ENCODE measurements at places on chromosomes 1 and 21. TPM values are rescaled to one million over a fixed set of nuclear protein-coding genes. Genes with fewer than 3 reads are reported as not detected.

GRCh38 chr1:99599678-99600175, 46.2 kb upstream of the PALMD start:
- peak; percentile 62 for DNase-seq

GRCh38 chr1:23237508-23237907, 20.2 kb upstream of the HTR1D start:
- no peak for DNase-seq

- DNase-seq: no peak
These were observed 146.0 kb downstream of the RERE start for GRCh38 chr1:8671306-8671917.

DNA sequence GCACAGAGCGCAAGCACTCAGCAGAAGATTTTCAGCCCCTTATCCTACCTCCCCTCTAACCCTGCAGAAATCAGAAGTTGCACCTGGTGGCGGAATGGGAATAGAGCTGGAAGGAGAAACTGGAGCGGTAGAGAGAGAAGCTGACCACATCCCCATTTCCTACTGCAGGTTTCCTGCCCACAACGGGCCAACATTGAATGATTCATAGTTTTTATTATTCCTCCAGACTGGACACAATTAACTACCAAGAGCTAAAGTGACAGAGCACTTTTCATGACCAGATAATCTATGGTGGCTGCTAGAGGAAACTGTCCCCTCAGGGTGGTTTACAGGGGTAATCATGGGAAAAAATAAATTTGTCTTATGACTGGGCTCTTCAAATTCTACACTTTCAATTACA, 21.3 kb upstream of the LRRC8D start:
- DNase-seq: no peak

- DNase-seq: no peak
These were observed 34.5 kb downstream of the RAB3B start for GRCh38 chr1:51955797-51956527.

DNA sequence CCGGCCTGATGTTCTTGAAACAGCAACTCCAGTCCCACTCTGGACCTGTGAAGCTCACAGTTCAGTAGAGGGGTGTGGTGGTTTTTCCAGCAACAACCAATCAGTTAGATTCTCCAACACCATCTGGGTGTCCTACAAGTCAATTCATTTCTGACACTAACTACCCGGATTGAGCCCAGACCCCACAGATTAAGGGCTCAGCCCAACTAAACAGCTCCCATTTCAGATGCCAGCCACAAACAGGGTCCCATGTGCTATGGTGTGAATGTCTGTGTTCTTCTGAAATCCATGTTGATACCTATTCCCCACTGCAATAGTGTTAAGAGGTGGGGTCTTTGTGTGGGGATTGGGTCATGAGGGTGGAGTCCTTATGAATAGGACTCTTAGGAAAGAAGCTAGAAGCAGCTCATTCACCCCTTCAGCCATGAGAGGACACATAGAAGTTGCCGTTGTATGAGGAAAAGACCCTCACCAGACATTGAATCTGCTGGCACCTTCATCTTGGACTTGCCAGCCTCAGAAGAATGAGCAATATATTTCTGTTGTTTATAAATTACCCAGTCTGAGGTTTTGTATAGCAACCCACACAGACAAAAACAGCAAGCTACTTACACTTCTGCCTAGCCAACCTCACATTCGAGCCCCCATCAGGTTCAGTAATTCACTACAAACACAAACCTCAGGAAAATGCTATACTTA, 53.6 kb downstream of the IRF2BP2 start:
- DNase-seq: no peak

DNA sequence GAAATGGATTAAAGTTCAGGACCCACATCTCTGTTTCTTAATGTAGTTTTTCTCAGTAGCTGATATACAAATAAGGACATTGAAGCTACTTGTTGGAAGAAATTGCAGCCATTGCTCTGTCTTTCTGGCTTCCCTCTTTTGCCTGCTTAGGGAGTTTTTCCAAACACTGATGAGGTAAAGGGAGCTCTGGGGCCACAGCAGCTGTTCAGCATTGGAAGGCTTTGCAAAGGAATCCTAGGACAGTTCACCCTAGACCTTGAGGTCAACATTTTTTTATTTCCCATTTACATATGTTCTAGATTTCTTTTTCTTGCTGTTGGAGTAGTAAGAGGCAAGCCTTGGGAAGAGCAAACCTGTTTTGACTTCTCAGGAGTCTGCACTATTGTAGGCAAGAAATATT, 126.9 kb upstream of the PLPPR5 start:
- no peak for DNase-seq

DNA sequence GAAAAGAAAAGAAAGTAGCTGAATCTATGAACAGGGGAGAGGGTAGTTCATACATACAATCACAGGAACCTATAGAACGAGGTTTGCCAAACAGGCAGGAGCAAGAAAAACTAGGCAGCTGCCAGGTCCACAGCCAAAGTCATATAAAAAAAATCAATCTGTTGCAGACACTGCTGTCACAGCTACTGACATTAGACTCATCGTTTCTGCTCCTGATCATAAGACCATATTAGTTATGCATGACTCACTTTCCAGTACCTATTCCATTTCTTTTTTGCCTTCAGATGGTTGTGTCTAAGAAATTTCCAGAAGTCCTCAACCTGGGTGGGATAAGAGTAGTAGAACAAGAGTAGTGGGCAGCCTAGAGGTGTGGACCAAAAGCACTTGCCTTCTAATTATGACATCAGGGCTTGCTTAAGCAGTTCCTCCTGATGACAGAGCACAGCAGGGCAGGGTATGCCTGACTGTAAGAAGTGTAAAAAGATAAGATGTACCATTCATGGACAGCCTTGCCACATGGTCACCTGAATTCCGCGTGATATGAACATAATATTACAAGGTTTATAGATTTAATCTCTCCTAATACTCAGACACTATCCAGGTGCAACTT, 323.2 kb upstream of the SGIP1 start:
- no peak for DNase-seq

The ZNF695 gene
- 0.11 TPM for total RNA-seq

The SYPL2 gene
- total RNA-seq: 9.4 TPM

The FAAH gene
- total RNA-seq: 4.8 TPM

The LEMD1 gene
- not detected for total RNA-seq
